WTC11 (cell line): ENCODE measurements at places on chromosomes 12 and 14. TPM values are rescaled to one million over a fixed set of nuclear protein-coding genes. Genes with fewer than 3 reads are reported as not detected.

RDH16 gene
- total RNA-seq: 0.85 to 1.2 TPM (median 1.0 TPM) in 3 replicates

KRT3 gene
- not detected in 3 replicates for total RNA-seq

GRCh38 chr14:45610318-45610717, 357.3 kb upstream of the MIS18BP1 start:
- no peak for DNase-seq
- no peaks in the 10 kb centered on the region for H3K4me1 ChIP-seq
- no peak overlapping the region for H3K4me3 ChIP-seq
- no peaks in the 10 kb centered on the region for H3K36me3 ChIP-seq
- no peaks in the 10 kb centered on the region for H3K27me3 ChIP-seq
- no peak overlapping the region for H3K27ac ChIP-seq

DNA sequence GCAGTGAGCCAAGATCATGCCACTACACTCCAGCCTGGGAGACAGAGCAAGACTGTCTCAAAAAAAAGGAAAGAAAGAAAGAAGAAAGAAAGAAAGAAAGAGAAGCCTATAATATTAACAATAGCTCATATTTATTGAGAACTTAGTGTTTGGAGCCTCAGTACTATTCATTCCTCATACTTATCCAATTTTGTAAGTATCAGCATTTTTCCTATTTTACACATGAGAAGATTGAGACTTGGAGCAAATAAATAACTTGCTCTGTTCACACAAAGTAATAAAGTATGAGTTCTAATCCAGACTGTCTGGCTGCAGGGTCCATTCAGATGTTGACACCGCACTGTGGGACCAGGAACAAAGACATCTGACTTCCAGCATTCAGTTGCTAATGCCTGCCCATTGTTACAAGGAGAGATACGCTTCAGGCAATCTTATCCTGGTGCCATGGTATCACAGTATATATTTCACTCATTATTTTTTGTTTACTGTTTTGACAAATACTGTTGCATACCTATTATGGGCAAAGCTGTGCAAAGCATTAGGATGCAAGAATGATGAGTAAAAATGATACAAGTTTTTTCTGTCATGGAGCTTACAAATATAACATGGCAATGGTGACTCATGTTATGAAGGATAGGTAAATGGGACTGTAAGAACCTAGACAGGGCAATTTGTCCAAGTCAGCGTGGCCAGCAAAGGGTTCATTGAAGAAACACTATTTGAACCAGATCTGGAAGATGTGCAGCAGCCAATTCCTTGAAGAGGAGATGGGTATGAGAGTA, 21.4 kb upstream of the TMTC2 start:
- peaks cover 31% of the 10 kb centered on the region for H3K4me1 ChIP-seq
- DNase-seq: no peak
- no peaks in the 10 kb centered on the region; the same call in 1 of the 2 replicates for H3K27me3 ChIP-seq
- H3K36me3 ChIP-seq: no peaks in the 10 kb centered on the region
- no peak overlapping the region for H3K4me3 ChIP-seq

DNA sequence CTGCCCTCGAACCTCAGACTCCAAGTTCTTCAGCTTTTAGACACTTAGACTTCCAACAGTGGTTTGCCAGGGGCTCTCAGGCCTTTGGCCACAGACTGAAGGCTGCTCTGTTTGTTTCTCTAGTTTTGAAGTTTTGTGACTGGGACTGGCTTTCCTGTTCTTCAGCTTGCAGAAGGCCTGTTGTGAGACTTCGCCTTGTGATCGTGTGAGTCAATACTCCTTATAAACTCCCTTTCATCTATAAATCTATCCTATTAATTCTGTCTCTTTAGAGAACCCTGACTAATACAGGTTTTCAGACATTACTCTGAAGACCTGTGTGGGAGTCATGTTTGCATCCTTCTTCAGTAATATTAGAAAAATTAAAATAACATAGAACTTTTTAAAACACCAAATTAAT, 289.1 kb downstream of the RMST start:
- H3K4me1 ChIP-seq: peaks cover 8% of the 10 kb centered on the region; the same call in 1 of the 2 replicates
- no peaks in the 10 kb centered on the region for H3K36me3 ChIP-seq
- H3K27ac ChIP-seq: no peak overlapping the region
- DNase-seq: no peak

GRCh38 chr12:81296556-81297305, 218.9 kb downstream of the ACSS3 start:
- no peak for DNase-seq
- no peaks in the 10 kb centered on the region for H3K27me3 ChIP-seq
- no peak overlapping the region for H3K27ac ChIP-seq
- H3K4me3 ChIP-seq: no peak overlapping the region
- H3K4me1 ChIP-seq: no peaks in the 10 kb centered on the region

DNA sequence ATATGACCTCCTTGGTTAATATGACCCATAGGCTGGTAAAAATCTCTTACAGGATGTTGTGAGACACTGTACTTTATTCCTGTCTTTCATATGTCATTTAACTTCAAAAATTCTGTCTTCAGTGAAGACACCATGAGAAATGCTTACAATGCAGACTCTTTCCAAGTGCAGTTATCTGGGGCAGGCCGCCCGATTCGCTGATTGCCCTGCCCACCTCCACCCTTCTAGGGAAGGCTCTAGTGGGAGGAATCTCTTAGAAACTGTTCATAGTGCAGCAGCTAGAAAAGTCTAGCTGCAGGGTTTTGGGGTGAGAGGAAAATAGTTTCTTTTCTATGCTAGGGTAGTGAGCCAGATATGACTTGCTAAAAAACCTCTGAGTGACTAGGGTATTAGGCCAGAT, 15.0 kb upstream of the CIPC start:
- H3K4me3 ChIP-seq: no peak overlapping the region
- peaks cover 6% of the 10 kb centered on the region; the same call in 1 of the 2 replicates for H3K36me3 ChIP-seq
- no peaks in the 10 kb centered on the region; the same call in 1 of the 2 replicates for H3K27me3 ChIP-seq

DNA sequence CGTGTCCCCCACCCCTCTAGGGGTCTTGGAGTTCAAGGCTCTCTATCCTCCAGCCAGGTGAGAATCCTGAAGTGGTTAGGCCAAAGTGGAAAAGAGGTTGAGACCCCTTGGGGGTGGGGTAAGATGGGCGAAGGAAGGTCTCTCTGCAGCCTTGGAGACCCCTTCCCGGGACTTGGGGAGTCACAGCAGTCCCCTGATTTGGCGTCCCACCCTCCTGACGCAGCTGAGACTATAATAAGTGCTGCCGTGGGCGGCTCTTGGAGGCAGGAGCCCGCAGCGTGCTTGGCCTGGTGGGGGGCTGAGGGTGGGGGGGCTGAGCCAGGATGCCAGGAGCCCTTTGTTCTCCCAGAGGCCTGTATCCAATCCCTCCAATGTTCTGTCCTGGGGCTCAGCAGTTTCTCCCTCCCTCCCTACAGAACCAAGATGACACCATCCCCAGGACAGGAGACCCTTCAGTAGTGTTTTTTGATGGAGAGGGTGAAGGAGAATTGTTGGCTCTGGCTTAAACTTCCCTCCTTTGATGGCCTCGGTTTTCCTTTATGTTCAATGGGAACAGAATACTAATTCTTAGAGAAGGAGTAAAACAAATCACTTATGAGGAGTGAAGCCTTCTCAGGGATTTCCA, 1.5 kb upstream of the AGAP2 start:
- no peaks in the 10 kb centered on the region for H3K36me3 ChIP-seq
- peaks cover 90% of the 10 kb centered on the region for H3K27me3 ChIP-seq
- no peak for DNase-seq
- no peak overlapping the region for H3K27ac ChIP-seq
- H3K4me3 ChIP-seq: no peak overlapping the region; the same call in 1 of the 2 replicates
- H3K4me1 ChIP-seq: peaks cover 28% of the 10 kb centered on the region

GRCh38 chr14:50798048-50798421, 32.9 kb downstream of the NIN start:
- DNase-seq: no peak
- no peak overlapping the region for H3K4me3 ChIP-seq
- H3K27me3 ChIP-seq: no peaks in the 10 kb centered on the region
- no peak overlapping the region for H3K27ac ChIP-seq
- H3K4me1 ChIP-seq: peaks cover 27% of the 10 kb centered on the region

GRCh38 chr12:108855284-108856169, 1.9 kb downstream of the SSH1 start:
- H3K4me3 ChIP-seq: peak overlapping the region; percentile 85
- peak overlapping the region; percentile 55; the same call in 1 of the 2 replicates for H3K27ac ChIP-seq
- peaks cover 46% of the 10 kb centered on the region for H3K4me1 ChIP-seq
- H3K36me3 ChIP-seq: peaks cover 26% of the 10 kb centered on the region

DNA sequence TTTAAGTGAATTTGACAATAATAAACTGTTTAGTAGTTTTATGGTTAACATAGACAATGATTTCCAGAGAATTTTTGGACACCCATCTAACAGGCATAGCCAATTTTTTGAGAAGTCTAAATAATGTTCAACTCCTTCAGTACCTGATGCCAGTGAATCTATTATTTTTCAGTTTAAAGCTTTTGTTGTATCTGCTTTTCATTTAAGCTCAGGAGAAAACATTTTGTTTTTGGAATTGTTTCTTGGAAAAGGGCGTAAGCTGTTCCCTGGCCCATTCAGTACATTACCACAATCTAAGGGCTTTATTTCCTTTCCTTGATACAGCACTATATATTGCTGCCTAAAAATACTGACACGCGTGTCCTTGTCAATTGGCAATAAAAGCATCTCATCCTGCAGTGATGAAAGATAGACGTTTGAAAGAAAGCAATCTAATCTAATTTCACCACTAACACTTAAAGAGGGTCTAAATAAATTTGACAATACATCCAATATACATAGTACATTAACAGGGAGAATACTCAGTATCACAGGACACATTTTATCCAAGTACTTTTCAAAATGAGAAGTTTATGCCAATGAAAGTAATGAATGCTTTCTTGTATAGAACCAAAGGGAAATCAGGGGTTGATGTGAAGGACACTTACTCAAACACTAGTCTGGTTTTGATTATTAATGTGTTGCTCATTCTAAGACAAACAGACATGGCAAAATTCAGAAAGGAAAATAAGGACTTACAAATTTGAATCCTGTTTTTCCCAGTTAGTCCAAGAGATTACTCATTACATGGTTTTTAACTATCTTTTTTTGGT, 104.2 kb upstream of the LGR5 start:
- H3K27me3 ChIP-seq: no peaks in the 10 kb centered on the region
- no peak overlapping the region for H3K27ac ChIP-seq
- no peaks in the 10 kb centered on the region for H3K4me1 ChIP-seq
- H3K36me3 ChIP-seq: no peaks in the 10 kb centered on the region; the same call in 1 of the 2 replicates
- DNase-seq: no peak
